ENCODE measurements at places on chromosomes 4 and X.

DNA sequence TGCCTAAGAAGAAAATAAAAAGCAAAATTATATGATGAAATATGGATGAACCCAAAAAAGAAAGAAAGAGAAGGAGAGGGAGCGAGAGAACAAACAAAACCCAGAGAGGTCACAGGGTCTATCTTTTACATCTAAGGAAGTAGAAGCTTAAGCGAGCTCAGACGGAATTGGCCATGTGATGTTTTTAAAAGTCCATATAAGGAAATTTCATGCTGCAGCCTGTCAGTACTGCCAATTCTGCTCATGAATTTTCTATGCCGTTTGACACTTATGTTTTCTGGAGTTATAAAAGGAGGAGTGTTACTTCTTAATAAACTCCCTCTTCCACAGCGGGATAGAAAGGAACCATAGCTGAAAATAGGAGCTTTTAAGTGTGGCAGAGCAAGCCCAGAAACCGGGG is 32.9 kb upstream of the DCX start:
- no peak for DNase-seq

DNA sequence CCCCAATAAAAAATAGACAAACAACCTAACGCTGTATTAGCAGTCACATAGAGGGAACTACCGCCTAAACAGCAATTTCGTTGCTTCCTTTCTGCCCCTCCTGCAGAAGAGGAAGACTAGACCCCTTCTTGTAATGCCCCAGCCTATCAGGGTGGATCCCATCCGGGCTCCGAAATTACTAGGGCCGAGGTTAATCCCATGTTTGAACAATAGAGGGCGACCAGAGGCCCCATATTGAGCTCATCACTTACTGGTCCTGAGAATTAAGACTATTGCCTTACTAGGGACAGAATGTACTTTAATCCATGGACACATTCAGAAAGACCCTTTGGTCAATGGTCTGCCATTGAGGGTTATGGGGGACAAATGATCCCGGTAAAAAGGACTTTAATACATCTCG is 11.8 kb upstream of the ZNF630 start:
- DNase-seq = peak; percentile 51

DNA sequence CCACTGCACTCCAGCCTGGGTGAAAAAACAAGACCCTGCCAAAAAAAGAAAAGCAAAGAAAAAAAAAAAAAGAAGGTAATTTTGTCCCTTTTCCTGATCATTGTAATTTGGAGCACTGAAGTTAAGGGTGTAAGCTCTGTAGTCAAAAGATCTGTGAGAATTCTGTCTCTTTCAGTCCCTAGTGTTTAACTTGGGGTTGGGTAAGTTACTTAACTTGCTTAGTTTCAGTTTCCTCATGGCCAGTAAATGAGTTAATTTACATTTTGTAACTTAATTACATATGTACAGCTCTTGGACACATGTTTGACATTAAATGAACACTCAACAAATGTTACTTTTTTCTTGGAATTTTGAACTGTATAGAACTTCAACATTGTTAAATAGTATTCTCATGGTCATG is 10.9 kb upstream of the UBE2K start:
- no peak for DNase-seq

DNA sequence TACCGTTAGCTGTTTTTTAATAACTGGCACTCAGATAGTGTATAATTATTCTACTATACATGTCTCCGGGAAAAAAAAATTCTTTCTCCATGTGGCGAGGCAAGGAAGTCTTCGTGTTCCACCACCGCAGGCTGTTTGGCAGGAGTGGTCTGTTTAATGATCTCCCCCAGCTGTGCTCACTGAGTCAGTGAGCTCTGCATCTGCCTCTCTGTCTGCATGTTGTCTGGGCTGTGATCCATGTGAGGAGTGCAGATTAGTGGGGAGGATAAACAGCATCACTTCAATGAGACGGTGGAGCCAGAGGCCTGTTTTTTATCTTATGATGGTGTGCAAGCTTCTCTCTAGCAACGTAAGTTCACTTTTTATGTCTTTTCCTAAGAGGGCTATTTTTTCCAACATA is 69.8 kb downstream of the RPS3A start:
- no peak for DNase-seq

- no peak for DNase-seq
These were observed 91.9 kb downstream of the GPC4 start for GRCh38 chrX:133323431-133323830.

DNA sequence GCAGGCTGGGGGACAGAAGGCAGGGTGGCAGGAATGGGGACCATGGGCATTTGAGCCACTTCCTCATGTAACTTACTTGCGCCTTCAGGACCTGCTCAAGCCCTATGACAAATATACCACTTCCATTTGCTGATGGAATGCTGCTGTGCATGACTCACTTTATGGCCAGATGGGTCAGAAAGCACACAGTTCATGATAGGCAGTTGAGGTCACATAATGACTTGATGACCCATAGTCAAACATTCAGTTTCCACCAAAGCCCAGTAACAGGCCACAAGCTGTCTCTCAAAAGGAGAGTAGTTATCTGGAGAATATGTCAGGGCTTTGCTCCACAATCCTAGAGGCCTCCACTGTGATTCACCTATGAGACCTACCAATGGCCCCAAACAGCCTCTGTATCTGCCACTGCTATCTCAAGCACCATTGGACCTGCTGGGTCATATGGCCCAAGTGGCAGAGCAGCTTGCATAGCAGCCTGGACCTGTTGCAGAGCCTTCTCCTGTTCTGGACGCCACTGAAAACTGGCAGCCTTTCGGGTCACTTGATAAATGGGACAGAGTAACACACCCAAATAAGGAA is 5.3 kb upstream of the PAPSS1 start:
- no peak for DNase-seq

GRCh38 chr4:17722356-17722700 is 59.1 kb downstream of the FAM184B start:
- no peak for DNase-seq

GRCh38 chr4:21882051-21882839 is 66.3 kb downstream of the KCNIP4 start:
- DNase-seq = no peak

Data from activated CD4-positive, alpha-beta T cell treated with anti-CD3 and anti-CD28 coated beads, Interleukin-2, amount 10 ng/mL, durations not matched to agents 7 days and 5 days (primary cell).